ENCODE measurements at places on chromosomes 5 and 9.
A peak's percentile ranks its signal among the peaks of the same experiment; 100 is the strongest.

- DNase-seq: no peak
Measured at GRCh38 chr5:113984928-113985327, 376.9 kb upstream of the KCNN2 start.

DNA sequence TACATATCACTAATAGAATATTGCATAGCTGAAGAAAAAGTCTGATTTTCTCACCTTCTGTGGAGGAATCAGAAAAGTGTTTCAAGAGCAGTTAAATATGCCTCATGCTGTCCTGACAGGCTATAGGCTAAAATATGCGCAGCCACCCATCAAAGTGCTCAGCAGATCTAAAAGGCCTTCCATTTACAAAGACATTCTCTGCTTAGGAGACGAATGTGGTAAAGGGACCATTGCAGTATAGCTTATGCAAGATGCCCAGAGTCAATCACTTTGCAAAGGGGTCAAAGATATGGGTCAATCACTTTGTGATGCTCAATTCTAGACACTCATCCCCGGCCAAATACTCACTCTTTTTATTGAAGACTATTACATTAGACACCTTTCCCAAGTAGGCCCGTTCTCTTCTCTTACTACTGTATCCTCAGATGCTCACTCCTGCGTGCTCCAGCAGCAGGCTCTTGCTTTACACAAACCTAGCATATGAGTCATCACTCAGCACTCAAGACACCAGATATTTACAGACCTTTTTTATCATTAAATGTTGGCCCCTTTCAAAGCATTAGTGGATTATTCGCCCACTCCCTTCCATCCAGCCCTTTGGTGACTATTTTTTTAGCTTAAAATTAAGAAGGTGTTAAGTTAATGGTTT, 568.2 kb upstream of the CDH18 start:
- DNase-seq: no peak

GRCh38 chr5:14006823-14007520, 62.5 kb upstream of the DNAH5 start:
- DNase-seq: no peak

DNA sequence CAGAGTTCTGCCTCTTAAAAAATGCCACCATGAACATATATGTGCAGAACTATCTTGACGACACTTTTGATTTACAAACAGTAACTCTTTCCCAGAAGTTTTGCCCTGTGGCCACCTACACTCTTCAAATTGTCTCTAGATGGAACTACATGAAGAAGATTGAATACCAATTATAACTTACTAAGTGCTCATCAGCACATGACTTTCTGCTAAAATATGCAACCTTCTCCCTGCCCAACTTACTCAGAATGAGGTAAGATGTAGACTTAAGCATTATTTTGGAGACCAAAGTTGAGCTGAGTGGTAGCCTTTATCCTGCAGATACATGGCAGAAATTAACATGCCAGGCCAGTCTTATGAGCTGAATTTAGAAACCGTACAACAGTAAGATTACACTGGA, 105.4 kb downstream of the SEMA5A start:
- no peak for DNase-seq

DNA sequence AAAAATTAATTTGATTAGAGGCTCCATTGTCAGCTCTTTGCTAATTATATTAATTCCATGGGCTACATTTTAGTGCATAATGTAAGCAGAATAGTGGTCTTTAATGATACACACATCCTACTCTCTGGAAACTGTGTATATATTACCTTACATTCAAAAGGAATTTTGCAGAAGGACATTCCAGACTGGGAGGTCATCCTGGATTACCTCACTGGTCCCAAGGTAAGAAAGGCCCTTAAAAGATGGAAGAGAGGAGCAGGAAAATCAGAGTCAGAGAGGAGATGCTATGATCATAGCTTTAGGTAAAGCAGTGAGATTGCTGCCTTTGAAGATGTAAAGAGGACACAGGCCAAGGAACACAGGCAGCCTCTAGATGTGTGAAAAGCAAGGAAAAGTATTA, 1180.8 kb downstream of the CDH12 start:
- no peak for DNase-seq

DNA sequence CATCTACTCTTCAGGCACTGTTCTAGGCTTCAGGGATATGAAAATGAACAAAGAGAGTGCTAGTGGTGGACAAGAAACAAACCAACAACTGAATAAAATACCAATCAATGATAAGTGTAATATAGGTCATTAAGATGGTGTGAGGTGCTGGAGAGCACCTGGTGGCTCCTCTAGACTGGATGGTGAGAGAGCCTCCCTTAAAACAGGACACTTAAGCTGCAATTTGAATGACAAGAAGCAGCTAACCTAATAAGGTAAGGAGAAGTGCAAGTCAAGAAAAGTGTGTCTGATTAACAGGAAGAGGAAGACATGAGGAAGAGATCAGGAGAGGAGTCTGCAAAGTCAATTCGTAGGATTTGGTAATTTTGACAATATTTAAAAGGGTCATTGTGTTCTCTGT, 23.1 kb downstream of the JAKMIP2 start:
- no peak for DNase-seq

DNA sequence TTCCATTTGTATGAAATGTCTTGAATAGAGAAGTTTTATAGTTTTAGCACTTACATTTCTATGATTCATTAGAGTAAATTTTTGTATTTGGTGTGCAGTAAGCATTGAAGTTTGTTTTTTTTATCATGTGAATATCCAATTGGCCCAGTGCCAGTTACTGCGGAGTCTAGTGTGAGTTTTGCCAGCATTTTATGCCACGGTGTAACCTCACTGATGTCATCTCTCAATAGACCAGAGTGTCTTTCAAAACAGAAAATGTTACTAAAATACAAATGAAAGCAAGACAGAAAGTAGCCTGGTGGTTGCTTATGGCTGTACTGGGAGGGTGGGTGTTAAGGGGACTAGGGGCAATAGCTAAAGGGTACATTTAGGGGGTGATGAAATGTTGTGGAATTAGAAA, 62.8 kb downstream of the IPPK start:
- no peak for DNase-seq

- no peak for DNase-seq
Measured at GRCh38 chr9:99116003-99116411, 11.1 kb downstream of the TGFBR1 start.

DNA sequence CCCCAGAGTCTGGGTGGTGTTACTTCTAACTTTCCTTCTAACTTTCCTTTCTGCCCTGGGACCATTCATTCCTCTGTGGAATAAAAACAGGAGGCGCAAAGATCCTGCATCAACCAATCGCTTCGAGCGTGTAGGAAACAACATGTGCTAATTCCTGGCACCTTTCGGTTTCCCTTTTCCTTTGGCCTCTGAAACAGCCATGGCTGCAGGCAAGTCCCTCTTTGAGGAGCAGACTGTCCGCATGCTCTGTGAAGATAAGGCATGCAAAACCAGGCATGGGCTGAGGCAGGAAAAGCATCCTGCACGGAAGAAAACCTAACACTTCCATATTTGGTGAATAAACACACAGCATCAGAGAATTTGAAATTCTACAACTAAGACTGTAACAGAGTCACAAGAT, 128.3 kb downstream of the HSD17B3 start:
- no peak for DNase-seq

DNA sequence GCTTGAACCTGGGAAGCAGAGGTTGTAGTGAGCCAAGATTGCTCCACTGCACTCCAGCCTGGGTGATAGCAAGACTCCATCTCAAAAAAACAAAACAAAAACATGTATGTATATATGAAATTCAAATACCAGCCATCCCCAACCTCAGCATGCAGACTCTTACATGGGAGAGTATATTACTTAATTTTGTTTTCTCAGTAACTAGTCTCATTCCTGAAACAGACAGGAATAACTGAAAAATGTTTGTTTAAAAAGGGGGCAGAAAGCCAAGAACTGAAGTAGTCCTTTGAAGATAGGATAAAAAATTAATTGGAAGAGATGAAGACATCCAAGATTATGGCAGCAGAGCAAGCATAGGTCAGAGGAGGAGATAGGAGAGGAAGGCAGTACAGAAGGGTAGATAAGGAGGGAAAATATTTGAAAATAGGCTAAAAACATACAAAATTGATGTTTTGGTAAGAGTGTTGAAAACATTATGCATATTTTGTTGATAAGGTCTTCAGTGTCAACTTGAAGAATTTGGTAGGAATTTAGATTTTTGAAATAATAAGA, 309.9 kb downstream of the MAT2B start:
- no peak for DNase-seq

- no peak for DNase-seq
Measured at GRCh38 chr5:150189728-150190502, at the start of gene SLC6A7. TSS of gene SLC6A7 (plus strand) at chr5:150190062. CDS start at chr5:150190328, 266 bp downstream.

- DNase-seq: no peak
Measured at GRCh38 chr9:76704593-76705204, 59.5 kb upstream of the PCA3 start.

DNA sequence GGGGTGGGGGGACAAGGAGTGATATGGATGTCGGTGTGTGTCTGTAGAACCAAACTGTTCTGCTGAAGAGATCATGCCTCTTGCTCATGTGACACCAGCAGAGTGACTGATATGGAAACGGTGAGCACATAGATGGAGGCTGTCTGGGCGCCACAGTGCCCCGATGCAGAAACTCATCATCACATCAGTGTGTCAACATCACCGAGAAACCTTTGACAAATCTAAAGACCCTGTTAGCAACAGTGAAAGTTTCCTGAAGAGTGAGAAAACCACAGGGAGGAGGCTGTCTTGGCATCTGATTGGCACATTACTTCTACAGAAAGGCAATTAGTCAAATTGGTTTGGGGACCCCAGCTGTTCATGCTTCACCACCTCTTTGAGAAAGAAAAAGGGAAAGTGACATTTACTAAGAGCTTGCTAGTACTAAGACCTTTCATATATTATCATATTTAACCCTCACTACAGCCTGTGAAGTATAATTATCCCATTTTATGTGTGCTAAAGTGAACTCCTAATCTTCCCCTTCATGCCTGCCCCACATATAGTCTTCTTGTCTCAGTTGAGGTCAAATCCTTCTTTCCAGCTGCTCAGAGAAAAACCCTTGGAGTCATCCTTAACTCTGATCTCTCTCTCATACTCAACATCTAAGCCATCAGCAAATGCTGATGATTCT, 25.6 kb downstream of the CSF2 start:
- peak; percentile 28 for DNase-seq

DNA sequence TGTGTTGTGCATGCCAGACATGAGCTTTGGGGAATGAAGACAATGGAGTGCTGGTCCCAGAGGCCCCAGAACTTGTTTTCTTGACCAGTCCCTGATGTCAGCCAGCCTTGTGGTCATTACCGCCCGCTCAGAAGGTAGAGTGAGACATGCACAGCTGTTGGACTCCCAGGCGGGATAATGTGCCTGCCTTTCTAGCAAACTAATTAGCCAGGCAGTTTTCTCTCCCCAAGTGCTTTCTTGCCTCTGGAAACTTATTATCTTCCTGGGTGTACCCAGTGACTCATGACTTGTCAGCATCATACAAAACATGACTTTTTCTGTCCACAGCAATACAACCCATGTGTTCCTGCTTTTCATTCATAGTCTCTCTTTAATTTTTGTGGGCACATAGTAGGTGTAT, 131.1 kb downstream of the RMI1 start:
- DNase-seq: no peak

GRCh38 chr9:77462066-77462465, 186.1 kb downstream of the GNA14 start:
- DNase-seq: no peak

DNA sequence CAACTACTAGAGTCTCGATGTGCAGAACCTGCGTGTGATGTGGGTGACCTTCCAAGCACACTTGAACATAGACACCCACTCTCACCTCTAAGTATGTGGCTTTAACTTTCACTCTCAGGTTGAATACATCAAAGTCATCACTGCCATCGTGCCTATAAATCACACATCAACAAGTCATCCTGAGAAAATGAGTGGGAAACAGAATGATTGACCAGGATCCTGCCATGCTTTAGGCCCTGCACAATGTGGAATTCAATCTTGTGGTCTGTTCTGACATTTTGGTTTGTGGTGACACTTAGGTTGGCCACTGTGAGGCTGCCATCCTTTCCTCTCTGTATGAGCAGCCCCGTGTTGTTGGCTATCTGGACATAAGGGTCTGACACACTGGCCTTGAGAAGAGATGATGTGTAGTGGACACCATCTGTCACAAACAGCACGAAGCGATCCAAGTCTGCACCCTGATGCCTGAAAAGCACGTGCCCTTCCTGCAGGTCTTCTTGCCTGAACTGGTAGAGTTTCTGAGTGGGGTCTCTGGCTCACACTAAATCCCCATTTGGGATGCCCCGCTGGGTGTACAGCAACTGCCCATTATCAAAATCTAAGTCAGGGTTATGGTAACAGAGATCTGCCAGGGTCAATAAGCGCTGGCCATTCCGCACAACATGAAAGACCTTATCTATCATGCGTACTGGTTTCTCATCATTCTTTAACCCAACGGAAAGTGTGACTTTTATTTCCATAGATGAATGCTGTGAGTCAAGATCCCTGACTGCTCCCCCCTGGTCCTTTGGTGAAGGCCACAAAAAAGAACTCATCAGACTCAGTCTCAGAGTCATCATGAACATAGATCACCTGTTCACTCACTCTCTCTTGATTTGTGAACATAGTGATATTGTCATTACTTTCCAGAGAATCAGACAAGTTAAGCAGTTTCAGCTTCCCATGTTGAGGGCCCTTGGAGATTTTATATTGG, 116.6 kb downstream of the ESM1 start:
- no peak for DNase-seq

GRCh38 chr5:176474476-176474875, 26.3 kb downstream of the FAF2 start:
- DNase-seq: no peak

DNA sequence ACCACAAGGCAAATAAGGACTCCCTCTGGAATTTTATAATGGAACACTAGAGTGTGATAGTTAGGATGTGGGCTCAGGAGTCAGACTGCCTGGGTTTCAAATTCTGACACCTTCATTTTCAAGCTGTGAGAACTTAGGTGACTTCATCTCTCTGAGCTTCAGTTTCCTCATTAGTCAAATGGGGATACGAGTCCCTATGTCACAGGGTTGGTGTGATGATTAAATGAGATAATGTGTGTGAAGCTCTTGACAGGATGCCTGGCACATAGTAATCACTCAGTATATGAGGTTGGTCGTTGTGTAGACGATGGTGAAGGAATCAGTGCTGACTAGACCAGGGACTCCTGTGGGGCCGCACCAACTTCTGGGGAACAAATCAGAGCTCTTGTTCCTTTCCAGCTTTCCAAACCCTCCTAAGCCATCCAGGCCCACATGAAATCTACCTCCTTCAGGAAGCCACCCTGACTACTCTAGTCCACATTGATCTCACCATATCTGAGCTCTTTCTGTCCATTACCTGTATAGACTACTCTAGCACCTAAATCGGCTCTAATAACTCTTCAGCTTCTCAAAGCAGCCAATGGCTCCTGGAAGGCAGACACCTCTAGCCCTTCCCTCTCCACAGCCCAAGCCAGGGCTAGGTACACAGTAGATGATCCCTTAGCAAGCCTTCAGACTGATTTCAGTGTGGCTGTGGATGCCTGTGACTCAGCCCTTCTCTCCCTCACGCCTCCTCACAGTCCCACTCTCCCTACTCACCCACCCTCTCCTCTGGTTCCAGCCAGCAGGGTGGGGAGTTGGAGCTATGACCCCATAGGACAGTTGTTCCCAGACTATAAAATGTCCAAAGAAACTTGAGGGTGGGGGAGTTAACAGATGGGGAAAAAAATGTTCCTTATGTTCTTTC, 2.5 kb upstream of the TCF7 start:
- no peak for DNase-seq
